ENCODE measurements at places on chromosomes 6 and 20.

GRCh38 chr6:168496997-168497331, 56.0 kb downstream of the SMOC2 start:
- no peak for DNase-seq

GRCh38 chr20:48919882-48920526, 1.5 kb upstream of the ARFGEF2 start:
- DNase-seq, result no peak

GRCh38 chr6:56668158-56668557, 25.5 kb upstream of the DST start:
- DNase-seq, result no peak

DNA sequence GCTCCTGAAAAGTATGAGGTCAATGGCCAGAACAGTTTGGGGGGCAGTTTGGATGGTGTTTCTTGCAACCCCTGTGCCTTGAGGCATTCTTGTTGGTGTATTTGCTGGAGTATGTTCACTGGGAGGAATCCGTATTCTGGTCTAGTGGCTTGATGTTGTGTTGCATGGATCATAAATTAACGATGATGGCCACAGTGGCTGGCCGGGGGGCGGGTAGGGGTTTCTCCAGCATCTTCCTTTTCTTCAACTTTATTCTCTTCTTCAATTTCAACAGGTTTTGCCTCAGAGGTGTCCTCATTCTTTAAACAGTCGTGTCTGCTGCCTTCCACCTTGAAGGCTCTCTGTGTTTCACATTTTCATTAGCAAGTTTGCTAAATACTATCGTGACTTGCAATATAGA, 43.0 kb upstream of the THBS2 start:
- DNase-seq, result no peak

DNA sequence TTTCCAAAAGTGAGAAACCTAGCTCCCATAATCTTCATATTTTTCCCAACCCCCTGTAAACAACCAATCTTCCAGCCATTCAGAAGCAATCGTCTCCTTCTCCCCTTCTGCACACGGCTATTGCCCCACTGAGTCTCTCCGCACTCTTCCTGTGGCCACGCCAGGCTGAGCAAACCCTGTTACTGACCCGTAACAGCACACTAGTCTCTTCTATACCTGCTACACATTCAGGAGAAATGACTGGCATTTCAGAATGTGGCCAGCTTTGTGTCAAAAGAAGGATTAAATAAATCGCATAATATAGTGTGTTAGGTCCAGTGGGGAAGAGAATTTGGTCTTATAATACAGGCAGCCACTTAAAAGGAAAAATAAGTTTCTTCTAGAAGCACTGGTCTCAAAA, 41.4 kb downstream of the ECT2L start:
- DNase-seq, result no peak

DNA sequence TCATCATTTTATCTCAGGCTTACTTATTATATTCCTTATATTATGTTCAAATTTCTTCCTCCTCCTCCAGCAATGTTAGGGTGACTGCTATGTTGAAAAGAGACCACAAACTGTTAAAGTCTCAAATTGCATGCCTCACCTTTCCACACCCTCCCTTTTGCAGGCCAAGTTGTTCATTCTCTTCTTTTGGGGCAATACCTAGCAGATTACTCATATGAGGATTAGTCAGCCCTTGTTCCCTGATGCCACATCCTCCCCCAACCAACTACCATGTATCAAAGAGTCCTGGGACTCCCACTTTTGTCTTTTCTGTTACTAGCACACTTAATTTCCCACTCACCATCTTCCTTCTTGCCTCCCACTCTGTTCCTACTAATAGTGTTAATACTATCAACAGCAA, 434.7 kb downstream of the BCKDHB start:
- DNase-seq, result no peak

DNA sequence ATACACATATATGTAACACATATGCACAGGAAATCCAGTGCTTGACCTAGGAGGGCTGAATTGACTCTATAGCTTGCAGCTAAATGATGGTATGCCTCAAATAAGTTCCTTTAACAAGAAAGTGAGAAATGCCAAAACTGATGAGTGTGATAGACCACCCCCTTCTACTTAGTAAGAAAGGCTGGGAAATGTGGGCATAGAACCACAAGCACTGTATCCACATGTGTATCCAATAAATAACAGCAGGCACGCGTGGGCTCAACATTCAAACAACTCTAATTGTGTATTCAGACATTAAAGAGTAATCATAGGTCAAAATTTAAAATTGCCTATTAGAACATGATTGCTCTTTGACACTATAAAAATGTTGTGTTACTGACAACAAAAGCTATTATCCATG, 54.1 kb downstream of the FAM83B start:
- DNase-seq, result no peak

DNA sequence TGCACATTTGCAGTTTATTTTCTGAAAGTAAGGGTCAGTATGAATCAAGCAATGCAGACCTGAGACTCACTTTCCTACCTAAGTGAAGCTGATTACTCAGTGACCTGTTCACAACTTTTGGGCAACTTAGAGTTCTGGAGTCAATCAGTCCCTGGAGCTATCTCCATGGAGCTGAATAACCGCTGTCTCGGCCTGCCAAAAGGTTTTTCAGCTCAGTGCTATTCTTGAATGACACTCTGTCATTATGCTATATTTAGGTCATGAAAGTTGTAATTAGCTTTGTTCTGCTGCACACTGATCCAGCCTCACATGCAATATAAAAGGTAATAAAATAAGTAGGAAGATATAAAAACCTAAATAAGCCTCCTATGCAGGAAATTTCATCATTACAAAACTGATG, 356.0 kb downstream of the BMP2 start:
- DNase-seq, result no peak

- no peak for DNase-seq
These were observed 3.2 kb downstream of the INSM1 start for GRCh38 chr20:20371083-20371482.

DNA sequence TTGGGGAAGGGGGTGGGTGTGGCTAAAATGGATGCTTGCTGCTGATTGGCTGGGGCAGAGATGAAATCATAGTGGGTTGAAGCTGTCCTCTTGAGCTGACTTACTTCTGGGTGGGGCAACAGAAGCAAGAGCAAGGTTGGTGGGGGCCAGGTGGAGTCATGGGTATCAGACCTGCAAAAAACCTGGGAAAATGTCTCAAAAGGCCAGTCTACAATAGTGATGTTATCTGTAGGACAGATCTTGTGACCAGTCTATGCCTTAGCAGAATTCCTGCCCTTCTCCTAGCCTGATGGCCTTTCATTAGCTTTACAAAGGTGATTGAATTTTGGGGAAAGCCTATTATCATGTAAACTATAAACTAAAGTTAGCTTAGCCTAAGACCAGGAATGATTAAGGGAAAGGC, 945.7 kb downstream of the KIF16B start:
- DNase-seq, result no peak
